ENCODE measurements at places on chromosomes 2 and 18.

GRCh38 chr18:79953971-79954651 is 2.7 kb upstream of the SLC66A2 start:
- DNase-seq, result no peak

- no peak for DNase-seq
Observed at GRCh38 chr2:224142397-224143312, 103.6 kb upstream of the SERPINE2 start.

DNA sequence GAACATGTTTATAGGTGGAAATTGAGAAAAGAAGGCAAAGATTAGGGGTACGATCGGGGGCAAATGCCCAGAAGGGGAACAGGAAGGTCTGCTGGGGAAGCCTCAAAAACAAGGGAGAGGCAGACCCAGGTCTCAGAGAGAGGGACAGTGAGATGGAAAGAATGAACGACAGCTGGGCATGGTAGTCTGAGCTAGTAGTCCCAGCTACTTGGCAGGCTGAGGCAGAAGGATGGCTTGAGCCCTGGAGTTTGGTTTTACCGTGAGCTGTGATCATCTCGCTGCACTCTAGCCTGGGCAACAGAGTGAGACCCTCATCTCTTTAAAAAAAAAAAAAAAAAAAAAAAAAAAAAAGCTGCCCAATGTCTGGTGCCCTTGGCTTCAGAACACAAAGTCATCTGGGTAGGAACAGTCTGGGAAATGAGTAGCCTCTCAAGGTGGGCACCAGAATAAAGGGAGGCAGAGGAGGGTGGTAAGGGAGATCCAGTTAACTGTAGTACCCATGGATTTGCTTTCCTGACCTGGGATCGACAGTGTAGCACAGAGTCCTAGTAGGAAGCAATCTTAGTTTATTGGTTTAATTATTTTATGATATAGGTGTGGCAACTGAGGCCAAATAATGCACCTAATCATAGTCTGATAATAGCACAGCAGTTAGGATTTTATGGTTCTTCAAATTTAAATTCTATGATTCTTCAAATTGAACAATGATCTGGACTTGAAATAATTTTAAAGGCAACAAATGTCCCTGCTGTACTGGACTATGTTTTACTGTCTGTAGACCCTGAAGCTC is 3.5 kb downstream of the RRM2 start:
- no peak for DNase-seq

- no peak for DNase-seq
Observed at GRCh38 chr2:38818565-38818964, 40.6 kb downstream of the GEMIN6 start.

- no peak for DNase-seq
Observed at GRCh38 chr2:235843591-235844395, 324.4 kb downstream of the GBX2 start.

DNA sequence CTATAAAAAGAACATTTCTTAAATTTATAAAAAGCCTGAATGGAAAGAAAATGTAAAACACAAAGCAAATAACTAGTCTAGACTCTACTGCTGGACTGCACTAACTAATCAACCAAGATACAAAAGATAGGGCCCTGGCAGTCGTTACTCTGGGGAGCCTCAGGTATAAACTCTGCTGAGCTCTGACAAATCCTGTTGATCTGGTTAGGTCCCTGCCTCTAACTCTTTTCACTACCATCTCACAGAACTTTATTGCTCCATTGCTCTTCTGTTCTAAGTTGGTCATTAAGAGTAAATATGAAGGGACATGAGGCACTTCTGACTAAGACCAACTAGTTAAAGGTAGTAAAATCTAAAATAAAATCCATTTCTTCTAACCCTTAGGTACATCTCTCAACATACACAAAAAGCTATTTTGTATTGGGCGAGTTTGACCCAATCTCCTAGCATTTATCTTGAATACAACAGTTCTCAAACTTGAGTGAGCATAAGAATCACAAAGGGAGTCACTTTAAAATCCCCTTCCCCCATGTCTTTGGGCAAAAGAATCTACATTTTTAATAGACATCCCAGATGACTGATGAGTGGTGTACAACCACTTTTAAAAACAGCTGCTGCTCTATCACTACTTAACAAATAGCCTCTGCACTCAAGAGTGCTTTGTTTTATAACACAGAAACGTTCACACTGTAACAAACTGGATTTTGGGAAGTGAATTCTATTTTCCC is 2.5 kb downstream of the CHN1 start:
- no peak for DNase-seq

DNA sequence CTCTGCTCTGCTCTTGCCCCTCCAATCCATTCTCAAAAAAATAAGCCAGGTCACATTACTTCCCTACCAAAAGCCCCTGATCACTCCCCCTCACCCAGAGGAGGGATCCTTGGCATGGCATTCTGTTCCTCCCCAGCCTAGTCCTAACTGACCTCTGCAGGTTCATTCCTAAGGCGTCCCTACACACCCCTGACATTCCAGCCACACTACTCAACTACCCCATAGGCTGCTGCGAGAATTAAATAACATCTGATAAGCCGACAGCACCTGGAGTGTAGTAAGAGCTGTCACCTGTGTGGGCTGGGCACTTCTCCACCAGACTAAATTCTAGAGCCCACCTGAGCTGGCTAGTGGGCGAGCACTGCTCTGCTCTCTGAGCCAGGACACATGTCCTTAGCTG is 44.7 kb upstream of the SLC1A4 start:
- no peak for DNase-seq

DNA sequence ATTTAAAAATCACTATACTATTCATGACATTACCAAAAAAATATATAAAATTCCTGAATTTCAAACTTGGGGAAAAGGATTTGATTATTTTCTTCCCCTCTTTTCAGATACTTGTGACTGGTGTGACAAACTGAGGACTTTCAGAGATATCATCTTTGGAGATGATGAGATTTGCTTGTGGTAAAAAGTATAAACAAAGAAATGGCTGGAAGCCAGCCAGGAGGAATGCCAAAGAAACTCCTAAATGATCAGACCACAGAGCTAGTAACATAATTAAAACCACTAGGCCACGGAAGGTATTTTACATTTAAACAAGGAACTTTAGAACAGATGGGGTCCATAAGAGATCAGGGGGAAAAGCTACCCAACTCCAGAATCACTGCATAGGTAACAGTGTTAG is 58.7 kb downstream of the PIGN start:
- DNase-seq, result no peak

GRCh38 chr2:189002079-189002478 is 27.9 kb downstream of the COL3A1 start:
- DNase-seq, result no peak

- no peak for DNase-seq
Observed at GRCh38 chr2:227192491-227192890, 28.1 kb downstream of the COL4A3 start.

DNA sequence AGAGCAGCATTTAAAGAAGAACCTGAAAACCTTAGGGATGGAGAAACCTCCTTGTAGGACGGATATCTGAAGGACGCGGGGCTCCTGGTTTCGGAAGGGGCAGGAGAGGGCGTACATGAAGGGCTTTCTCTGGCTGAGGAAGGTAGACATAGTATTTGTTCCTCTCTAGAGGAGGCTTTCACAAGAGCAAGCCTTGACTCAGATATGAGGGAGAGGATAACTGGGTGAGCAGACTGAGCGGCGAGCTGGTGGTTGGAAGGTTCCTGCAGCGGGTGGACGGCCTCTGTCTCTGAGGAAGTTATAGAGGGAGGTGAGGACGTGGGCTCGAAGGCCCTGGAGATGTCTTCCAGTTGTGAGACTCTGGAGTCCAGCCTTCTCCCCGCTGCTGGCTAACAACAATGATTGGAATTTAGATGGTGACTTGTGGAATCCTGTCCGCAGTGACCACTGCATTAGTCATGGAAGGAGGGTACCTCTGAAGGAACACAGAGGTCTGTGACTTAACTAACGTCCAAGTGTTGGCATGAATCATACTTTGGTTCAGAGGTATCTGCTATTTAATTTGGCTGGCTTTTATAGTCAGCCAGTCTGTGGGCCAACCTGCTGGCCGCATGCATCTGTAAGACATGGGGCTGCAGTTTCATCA is 80.9 kb downstream of the ASAP2 start:
- DNase-seq, result no peak

- no peak for DNase-seq
Observed at GRCh38 chr2:159192371-159192918, 94.1 kb downstream of the WDSUB1 start.

GRCh38 chr2:144449028-144449406 is 70.9 kb downstream of the ZEB2 start:
- DNase-seq, result no peak

DNA sequence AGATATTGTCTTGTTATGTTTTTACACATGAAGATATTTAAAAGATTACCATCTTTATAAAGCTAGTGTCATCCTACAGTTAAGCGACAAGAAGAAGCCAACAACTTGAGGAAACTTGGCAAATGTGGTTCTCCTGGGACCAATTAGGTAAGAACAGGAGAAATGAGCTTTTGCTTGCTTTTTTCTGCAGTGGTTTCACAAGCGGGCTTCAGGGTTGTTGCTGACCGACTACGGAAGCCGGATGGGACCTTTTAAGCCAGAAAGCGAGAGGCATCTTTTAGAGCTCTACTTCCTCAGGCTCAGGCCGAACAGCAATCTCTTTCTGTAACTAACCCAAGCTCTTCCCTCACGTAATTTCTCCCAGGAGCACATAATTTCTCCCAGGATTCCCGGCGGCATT is 256.5 kb downstream of the CNTNAP5 start:
- no peak for DNase-seq

DNA sequence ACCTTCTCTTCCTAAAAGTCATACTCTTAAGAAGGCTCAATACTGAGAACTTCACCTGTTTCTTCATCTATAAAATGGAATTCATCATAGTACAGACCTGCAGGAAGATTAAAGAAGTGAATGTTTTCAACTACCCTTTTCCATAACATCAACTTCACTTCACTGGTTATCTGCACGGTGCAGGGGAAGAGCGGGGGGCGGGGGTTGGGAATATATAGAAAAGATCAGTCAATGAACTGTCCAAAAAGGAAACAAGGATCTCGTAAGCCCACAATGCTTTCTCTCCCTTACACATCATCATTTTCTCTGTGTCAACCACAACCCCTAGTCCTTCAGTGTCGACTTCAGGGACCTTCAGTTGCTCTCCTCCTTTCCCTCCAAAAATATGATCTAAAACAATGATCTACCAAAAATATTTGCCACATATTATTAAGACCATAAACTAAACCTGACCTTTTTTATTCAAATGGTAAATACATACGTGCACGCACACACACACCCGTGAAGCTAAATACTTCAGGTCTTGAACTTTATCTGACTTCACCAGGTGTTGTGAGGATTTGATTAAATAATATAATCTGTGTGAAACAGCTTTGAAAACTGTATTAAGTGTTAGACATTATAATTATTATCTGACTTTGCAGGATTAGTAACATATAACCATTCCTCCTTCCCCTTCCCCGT is 4.9 kb downstream of the MBOAT2 start:
- no peak for DNase-seq

- no peak for DNase-seq
Observed at GRCh38 chr2:111184725-111185310, 64.1 kb downstream of the BCL2L11 start.

DNA sequence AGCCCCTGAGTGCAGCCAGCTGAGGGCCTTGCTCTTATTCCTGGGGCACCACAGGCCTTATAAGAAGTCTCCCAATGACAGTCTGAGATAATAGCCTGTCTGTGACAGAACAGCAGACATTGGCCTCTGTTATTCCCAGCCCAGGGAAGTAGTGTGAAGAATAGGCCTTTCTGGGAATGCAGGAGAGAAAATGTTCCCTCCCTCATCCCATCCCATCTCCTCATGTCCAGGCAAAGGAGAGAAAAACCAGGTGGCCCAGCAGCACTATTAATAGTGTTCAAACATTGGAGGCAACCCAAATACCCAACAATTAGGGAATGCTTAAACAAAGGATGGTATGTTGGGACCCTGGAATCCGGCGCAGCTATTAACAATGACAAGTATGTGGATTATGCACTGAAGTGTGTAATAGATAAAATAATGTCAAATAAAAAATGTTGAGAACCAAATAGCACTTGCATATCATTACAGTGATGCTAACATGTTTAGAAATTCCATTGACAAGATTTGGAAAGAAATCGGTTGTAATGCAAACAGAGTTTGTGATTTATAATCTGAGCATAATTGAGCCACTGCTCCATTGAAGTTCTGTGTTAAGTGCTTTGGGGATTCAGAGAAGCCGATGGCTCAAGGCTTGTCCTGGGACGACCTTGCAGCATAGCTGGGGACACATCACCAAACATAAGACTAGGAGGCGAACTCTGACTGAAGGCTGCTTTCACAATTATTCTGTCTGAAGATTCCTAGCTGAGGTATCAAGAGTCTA is 69.3 kb downstream of the LBH start:
- no peak for DNase-seq

DNA sequence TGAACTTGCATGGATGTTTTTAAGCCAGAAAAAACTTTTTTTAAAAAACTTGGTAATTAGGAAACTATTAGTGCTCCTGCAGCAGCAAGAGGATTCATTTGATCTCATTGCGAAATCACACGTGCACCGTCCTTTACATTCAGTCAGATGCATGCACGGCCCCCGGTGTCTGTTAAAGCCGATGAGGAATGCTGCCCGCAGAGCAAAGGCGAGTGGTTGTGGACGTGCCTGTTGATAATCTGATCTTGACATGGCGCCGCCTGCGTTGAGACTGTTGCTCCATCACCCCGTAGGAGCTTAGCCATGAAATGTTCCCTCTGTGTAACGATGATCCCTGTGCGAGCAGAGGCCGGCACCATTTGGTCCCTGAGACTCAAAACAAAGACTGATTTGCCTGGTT is 300.0 kb downstream of the GBX2 start:
- no peak for DNase-seq

- no peak for DNase-seq
Observed at GRCh38 chr2:69012310-69013141, 453 bp upstream of the ANTXR1 start.

DNA sequence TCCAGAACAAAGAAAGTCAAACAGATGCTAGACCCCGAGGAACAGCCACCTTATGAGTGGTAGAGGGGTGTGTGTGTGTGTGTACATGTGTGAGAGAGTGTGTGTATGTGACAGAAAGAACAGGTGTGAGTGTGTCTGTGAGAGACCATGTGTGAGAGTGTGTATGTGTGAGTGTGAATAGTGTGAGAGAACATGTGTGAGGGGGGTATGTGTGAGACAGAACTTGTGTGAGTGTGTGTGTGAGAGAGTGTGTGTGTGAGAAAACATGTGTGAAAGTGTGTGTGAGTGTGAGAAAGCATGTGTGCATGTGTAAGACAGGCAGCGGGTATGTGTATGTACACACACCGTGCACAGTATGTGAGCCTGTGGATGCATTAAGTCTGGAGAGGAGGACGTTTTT is 214.3 kb downstream of the SP3 start:
- DNase-seq, result no peak

GRCh38 chr2:57892920-57893319 is 153.7 kb upstream of the VRK2 start:
- no peak for DNase-seq

- DNase-seq, result no peak
Observed at GRCh38 chr18:10230072-10230471, 224.4 kb upstream of the APCDD1 start.

DNA sequence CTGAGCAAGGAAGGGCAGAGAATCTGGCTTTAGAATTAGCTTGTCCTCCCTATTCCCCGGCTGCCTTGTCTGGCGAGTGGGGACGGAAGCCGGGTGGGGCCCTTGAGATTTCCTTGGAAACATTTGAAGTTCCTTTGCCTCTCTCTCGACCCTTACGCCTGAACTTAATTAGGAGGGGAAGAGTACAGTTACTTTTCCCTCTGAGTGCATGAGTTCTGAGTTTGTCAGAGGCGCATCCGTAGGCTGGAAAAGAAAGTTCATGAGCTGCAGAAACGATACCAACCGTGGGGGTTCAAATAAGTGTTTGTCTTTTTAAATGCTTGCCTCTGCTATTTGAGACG is 468 bp downstream of the PIKFYVE start:
- DNase-seq, result no peak

Data from esophagus squamous epithelium (tissue), 5 donors.